ENCODE measurements at places on chromosomes 4 and X. TPM values are rescaled to one million over a fixed set of nuclear protein-coding genes. Genes with fewer than 3 reads are reported as not detected.

SCML1 gene
- 5.4 TPM for total RNA-seq

ZNF732 gene
- total RNA-seq = not detected

ALAS2 gene
- 0.61 TPM for total RNA-seq

MYL5 gene
- total RNA-seq = 6.0 TPM

CD38 gene
- 4.4 TPM for total RNA-seq

PRKX gene
- 1.7 TPM for total RNA-seq

NAP1L2 gene
- total RNA-seq = 8.1 TPM

CCDC158 gene
- total RNA-seq = 0.20 TPM

KLF8 gene
- 2.0 TPM for total RNA-seq

GRCh38 chr4:183541752-183542040 lies 36.8 kb downstream of the ING2 start:
- DNase-seq = no peak

DNA sequence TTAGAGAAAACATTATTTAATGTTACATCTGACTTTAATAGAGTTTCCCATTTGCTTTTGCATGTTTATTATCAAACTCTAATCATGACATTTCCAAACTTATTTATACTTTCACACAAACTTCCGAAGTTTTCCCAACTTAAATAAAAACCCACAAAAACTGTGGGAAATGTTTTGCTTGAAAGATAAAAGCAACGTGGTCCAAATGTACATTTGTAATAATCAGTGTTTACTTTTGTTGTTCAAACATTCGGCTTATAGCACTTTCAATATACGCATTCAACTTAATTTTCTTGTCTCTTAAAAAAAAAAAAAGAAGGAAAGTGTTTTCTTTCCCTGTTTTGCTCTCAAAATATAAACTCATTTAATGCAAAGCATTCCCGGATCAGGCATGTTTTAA lies 51.0 kb downstream of the STX18 start:
- no peak for DNase-seq

DNA sequence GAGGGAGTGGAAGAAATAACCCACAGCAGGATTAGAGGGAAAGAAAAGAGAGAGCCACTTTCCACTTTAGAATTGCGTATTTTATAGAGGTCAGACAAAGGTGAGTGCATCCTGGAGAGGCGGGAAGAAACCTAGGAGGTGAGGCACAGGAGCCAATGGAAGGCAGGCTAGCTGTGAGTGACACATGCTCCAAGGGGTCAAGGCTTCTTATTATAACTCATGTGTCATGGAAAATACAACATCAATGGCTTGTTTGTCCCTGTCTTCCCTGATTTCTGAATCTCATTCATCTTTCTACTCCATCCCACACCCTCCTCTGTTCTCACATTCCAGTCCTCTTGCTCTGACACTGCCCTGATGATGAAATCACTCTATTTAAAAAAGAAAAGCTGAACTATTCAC lies 14.4 kb downstream of the ANXA3 start:
- DNase-seq = no peak

DNA sequence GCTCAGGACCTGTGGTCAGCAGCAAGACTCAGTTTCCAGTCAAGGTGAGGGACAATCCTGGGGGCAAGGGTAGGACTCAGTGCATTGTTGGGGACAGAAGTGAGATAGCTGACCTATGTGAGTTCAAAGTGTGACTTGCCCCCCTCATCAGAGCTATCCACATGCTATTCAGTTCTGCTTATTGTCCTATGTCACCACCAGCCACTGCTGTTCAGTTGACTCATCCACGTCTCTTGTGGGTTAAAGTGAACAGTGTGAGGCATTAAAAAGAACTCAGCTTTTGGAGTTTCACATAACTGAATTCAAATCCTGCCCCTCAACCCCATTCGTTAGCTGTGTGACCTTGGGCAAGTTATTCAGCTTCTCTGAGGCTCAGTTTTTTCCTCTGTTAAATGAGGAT lies 4.4 kb upstream of the APLN start:
- no peak for DNase-seq

GRCh38 chrX:12950851-12951594 lies 23.9 kb upstream of the TMSB4X start:
- DNase-seq = no peak

- no peak for DNase-seq
Measured at GRCh38 chr4:128560754-128561495, 248.6 kb upstream of the JADE1 start.

DNA sequence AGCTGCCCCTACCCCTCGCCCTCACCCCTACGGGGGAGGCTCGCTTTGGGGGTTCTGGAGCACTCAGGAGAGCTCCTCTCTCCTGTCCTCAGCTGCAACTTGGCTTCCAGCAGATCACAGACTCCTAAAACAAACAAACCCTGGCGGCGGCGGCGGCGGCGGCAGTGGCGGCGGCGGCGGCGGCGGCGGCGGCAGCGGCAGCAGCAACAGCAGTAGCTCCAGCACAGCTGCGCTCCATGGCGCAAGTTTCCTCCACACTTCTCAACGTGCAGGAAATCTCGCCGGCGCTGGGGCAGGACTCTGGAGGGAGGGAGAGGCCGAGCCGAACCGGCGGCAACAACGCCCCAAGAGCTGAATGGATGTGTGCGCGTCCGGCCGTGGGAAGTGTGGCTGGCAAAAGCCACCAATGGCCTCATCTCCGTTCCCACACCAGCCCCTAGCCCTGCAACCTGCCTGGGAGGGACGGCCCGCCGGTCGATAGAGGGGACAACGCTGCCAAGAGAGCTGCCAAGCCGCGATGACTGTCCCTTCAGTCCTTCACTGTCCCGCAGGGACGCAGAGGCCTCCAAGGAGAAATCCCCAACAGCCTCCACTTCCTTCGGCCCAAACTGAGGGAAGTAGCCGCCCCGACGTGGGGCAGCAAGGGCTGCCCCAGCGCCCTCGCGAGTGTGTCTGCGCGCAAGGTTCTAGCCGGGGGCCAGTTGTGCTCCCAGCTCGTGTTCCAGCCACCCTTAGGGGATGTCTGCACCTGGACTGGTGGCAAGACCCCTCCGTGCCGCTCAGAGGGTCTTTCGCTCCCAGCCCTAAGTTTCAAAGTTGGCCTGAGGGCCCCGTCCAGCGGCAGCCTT lies 775 bp downstream of the SHROOM4 start:
- DNase-seq = peak; percentile 45

- DNase-seq = no peak
Measured at GRCh38 chr4:38396845-38397547, 267.0 kb upstream of the KLF3 start.

- DNase-seq = no peak
Measured at GRCh38 chr4:156781852-156782251, 189.7 kb downstream of the PDGFC start.

DNA sequence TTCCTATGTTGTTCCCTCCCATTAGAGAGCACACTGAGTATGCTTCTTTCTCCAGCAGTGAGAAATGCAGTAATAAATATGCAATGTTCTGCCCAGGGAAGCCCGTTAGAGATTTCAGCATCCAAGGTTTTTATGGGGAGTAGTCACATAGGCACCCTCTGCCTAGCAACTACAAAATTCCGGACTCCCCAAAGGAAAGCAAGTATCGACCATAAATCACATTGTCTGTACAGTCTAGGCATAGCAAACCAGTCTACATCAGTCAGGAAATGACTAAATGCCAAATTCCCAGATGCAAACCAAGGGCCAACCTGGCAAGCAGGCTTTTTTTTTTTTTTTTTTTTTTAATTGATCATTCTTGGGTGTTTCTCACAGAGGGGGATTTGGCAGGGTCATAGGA lies 34.8 kb downstream of the GPR101 start:
- DNase-seq = no peak

- peak; percentile 83 for DNase-seq
Measured at GRCh38 chrX:118839334-118839958, 15.8 kb downstream of the ZCCHC12 start.

DNA sequence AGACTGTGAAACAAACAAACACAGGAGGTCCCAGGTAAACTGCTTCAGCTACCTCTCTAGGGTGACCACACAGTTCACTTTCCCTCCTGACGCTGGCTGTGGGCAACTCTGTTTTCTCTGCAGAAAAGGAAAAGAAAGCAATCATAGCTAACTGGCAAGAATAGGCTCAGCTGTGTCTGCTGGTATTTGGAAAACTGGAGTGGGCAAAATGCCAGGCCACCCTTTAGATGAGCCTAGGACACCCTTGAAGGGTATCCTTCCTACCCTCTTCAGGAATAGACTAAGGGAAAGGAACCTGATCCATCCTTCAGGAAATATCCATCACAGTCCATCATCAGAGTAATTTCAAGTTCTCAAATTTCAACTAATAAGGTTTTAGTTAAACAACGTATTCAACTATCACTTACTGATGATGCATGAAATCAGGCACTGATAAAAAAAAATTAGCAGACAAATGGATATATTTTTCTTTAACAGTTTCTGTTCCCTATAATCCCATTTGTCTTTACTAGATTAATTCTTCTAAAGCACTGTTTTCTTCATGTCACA lies 60.9 kb downstream of the CAMK2D start:
- DNase-seq = no peak

- no peak for DNase-seq
Measured at GRCh38 chr4:122003335-122003734, 51.5 kb upstream of the TRPC3 start.

- DNase-seq = no peak
Measured at GRCh38 chrX:40736170-40736505, 796 bp upstream of the MED14 start.

- DNase-seq = no peak
Measured at GRCh38 chr4:113837397-113837796, 75.9 kb upstream of the CAMK2D start.

DNA sequence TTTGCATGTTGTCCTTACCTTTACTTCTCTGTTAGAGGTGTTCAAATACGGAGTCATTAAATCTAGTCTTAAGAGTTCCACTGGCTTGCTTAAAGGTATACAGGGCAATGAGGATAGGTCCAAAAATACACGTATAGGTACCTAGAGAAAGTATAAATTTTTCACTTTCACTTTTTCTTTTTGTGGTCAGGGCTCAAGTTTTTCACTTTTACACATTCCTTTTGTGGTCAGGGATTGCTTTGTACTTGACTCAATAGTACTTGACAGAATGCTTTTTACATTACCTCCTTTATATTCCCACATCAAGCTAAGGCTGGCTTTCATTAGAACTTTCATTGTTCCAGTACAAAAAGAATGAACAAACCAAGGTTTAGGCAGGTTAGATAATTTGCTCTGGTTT lies 21.7 kb downstream of the TMEM184C start:
- DNase-seq = no peak

DNA sequence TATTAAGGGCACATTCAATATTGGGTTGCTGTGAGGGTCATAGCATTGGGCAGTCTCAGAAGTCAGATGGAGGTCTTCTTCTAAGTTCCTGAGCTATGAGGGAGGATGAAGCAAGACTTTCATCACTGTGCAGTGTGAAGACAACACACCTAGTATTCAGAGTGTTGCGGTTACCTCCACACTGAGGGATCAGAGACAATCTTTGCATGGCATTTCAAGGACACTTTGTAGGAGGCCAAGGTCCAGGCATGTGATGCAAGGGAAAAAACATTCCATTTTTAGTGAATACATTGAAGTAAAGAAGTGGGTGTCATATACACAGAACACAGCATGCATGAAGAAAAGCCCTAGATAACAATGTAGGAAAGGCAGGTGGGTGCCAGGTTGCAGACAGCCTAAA lies 481.2 kb upstream of the DIPK2B start:
- DNase-seq = no peak

DNA sequence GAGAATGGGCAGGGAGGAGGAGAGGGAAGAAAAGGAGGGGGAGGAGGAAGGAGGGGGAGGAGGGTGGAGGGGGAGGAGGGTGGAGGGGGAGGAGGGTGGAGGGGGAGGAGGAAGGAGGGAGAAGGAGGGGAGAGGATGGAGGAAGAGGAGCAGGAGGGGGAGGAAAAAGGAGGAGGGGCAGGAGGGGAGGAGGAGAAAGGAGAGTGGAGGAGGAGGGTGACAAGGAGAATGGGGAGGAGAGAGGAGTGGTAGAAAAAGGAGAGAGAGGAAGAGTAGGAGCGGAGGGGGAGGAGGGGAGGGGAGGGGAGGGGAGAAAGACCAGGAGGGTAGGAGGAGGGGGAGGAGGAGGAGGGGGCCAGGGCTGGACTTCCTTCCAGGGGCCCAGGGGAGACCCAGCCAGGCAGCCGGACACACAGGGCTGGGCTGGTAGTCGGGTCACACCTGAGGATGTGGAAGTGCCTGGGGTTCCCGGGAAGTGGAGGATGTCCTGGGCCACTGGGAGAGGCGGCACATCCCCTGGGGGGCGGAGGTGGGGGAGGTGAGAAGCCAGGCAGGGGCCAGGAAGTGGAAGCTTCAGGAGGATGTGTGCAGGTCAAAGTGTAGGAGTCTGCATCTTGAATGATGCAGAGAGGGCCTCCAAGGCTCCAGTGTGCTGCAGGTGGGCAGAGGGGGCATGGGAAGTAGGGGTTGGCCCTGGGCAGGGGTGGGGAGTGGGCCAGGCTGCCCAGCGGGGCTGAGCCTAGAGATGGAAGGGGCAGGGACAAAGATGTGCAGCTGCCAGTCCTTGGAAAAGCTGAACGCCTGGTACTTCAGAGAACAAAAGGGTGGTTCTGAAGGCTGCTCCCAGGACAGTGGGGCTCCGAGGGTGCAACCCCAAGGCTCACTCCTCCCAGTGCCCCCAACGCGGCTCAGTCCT lies 18.8 kb downstream of the IL3RA start:
- DNase-seq = no peak

GRCh38 chr4:149896432-149896831 lies 80.8 kb upstream of the IQCM start:
- DNase-seq = no peak

GRCh38 chr4:76990288-76991080 lies 40.9 kb downstream of the SEPTIN11 start:
- no peak for DNase-seq

GRCh38 chrX:4382273-4382672 lies 668.8 kb upstream of the PRKX start:
- DNase-seq = no peak

- no peak for DNase-seq
Measured at GRCh38 chr4:93825551-93826216, 2.9 kb upstream of the ATOH1 start.

- DNase-seq = no peak
Measured at GRCh38 chrX:83145876-83146275, 362.2 kb upstream of the POU3F4 start.

DNA sequence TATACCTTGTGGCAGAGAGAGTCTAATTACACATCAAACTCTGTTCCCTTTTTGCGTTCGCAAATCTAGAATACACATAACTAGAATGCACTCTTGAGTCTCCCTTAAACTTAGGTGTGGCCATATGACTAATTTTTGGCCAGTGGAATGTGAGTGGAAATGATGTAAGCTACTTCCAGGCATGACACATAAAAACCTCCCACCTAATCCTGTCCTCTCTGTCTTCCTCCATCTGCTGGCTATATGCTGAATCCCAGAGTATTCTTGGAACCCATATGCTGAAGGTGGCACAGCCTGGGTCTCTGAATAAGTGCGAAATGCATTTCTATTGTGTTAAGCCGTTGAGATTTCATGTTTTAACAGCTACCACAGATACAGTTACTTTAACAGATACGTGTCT lies 269.9 kb upstream of the NRK start:
- no peak for DNase-seq

DNA sequence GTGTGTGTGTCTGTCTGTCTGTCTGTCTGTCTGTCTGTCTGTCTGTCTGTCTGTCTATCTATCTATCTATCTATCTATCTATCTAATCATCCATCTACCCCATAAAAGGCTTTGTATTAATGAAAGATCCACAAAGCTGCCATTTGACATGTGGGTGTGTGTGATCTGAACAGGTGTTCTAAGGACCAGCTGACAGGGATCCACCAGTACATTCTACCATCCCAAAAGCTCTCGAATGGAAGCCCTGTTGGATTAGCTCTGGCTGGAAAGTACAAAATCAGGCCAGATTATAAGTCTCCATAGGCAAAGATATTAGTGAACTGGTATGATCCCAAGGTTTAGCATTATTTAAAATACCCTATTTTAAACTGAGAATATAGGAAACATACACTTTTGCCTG lies 299.3 kb downstream of the CAMK2D start:
- no peak for DNase-seq

GRCh38 chr4:106062452-106062875 lies 167.2 kb downstream of the NPNT start:
- no peak for DNase-seq
